B cell (primary cell): ENCODE measurements at places on chromosomes 3 and 15. TPM values are rescaled to one million over a fixed set of nuclear protein-coding genes. Genes with fewer than 3 reads are reported as not detected.
A peak's percentile ranks its signal among the peaks of the same experiment; 100 is the strongest.

PAQR5 gene
- total RNA-seq = not detected in 2 replicates

GOLGA6L4 gene
- 1.9 and 3.9 TPM in 2 replicates for total RNA-seq

- peaks cover 18% of the 10 kb centered on the region for H3K4me1 ChIP-seq
- H3K4me3 ChIP-seq = no peak overlapping the region
- H3K27ac ChIP-seq = no peak overlapping the region
- no peak for DNase-seq
- no peaks in the 10 kb centered on the region for H3K27me3 ChIP-seq
- no peaks in the 10 kb centered on the region for H3K36me3 ChIP-seq
Measured at GRCh38 chr3:44342176-44342790, 3.7 kb downstream of the TCAIM start.

CLSTN2 gene
- total RNA-seq = not detected in 2 replicates

GRCh38 chr15:74316141-74316540 lies 51.3 kb downstream of the CYP11A1 start:
- peaks cover 8% of the 10 kb centered on the region for H3K4me1 ChIP-seq
- no peak overlapping the region for H3K4me3 ChIP-seq
- no peak overlapping the region for H3K27ac ChIP-seq
- no peaks in the 10 kb centered on the region for H3K36me3 ChIP-seq
- H3K27me3 ChIP-seq = no peaks in the 10 kb centered on the region

RAB43 gene
- total RNA-seq = 14.3 and 15.9 TPM in 2 replicates

- H3K27ac ChIP-seq = peak overlapping the region; percentile 95
- H3K27me3 ChIP-seq = no peaks in the 10 kb centered on the region
- DNase-seq = no peak
- H3K4me1 ChIP-seq = peaks cover 36% of the 10 kb centered on the region
Measured at GRCh38 chr15:90266061-90266431, 574 bp downstream of the NGRN start.

DNA sequence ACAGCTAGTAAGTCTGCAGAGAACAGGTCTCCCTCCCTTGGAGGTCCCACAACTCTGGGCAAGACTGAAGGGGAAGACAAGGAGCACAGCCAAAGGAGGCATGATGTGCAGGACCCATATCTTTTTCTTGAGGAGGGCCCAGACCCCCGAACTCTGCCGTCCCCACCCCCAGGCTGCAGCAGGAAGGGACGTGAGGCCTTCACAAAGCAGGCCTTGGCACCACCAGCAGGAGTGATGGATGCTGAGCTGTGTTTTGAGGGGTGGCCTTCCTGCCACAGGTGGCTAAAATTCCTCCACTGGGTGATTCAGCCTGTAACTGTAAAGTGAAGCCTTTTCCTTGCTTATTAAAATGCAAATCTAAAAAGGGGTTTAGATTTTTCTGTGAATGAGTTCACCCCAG lies 8.6 kb downstream of the PLA2G4D start:
- no peak for DNase-seq
- H3K36me3 ChIP-seq = no peaks in the 10 kb centered on the region
- H3K4me1 ChIP-seq = peaks cover 7% of the 10 kb centered on the region
- no peaks in the 10 kb centered on the region for H3K27me3 ChIP-seq

- H3K36me3 ChIP-seq = no peaks in the 10 kb centered on the region
- no peak for DNase-seq
- H3K4me3 ChIP-seq = no peak overlapping the region
- H3K27me3 ChIP-seq = no peaks in the 10 kb centered on the region
- H3K27ac ChIP-seq = no peak overlapping the region
Measured at GRCh38 chr3:23038471-23038870, 164.7 kb upstream of the UBE2E2 start.

- peak overlapping the region; percentile 55 for H3K27ac ChIP-seq
- peak overlapping the region; percentile 69 for H3K4me3 ChIP-seq
- peak; percentile 62 for DNase-seq
Measured at GRCh38 chr3:57227930-57228751, 612 bp downstream of the APPL1 start.

DNA sequence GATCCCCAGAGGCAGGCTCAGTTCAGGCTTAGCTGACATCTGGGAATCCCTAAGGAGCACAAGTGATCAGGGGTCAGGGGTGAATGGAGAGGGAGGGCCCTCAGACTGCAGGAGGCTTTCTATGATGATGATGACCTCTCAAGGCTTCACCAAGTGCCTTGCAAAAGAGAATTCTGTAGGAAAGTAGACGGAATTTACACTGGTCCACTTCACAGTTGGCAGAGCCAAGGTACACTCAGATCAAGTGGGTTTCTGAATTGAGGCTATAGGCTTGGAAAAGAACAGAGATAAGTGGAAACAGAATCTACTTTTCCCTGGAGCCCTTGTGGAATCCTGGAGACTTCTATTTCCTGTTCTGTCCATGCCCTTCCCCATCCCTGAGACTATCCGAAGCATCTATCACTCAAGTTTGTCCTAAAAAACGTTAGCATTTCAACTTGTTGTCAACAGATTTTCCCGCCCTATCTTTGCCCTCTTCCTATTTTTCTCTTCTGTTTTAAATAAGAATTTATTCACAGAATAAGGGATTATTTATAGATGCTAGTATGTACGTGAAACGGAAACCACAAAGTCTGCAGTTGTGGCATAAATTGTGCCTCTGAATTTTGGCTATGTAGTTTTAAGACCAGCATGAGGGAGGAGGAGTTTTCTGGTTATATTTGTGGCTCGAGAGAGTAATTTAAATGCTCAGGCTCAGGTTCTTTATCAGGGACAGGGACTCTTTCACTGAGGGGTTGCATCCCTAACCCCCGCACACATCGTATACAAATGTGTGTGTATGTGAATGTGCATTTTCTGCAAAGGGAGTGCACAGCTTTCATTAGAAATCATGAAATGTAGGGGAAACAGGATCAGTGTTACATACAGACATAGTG lies 12.8 kb downstream of the GCSAM start:
- H3K27ac ChIP-seq = peak overlapping the region; percentile 67
- H3K4me3 ChIP-seq = peak overlapping the region; percentile 45
- peaks cover 12% of the 10 kb centered on the region for H3K36me3 ChIP-seq
- peaks cover 84% of the 10 kb centered on the region for H3K4me1 ChIP-seq
- peak; percentile 66 for DNase-seq
- H3K27me3 ChIP-seq = no peaks in the 10 kb centered on the region

EIF3J gene
- total RNA-seq = 61.0 and 66.7 TPM in 2 replicates

DNA sequence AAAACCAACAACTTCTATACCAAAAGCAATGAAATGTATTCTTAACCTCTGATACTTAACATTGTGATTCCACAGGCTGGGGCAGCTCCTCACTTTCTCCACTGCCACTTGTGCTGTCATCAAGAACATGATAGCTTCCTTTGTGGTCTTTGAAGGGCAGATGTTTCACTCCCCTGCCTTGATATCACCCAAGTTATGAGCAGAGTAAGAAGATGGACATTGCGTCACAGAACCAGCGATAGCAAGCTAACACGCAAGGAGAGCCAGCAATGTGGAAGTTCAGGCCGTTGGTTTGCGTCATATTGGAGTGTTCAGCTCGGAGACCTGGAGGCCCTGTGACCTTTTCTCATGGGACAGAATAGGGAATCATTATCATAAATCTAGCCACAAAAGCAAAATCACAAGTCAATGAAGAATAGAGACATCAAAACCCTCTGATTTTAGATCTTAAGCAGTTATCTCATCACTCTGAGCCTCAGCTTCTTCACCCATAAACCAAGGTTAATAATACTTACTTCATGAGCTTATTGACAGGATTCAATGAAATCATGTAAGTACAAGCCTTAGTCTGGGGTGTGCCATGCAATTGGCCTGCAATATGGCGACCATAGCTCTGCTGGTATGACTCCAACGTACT lies 183.8 kb upstream of the THBS1 start:
- no peak for DNase-seq
- no peaks in the 10 kb centered on the region for H3K27me3 ChIP-seq
- H3K27ac ChIP-seq = no peak overlapping the region

SCAANT1 gene
- total RNA-seq = 1.7 TPM in 1 of 2 replicates, not detected in the other

FGD5 gene
- 0.12 TPM in 1 of 2 replicates, not detected in the other for total RNA-seq

GRCh38 chr3:45688194-45688881 lies 858 bp upstream of the SACM1L start:
- H3K36me3 ChIP-seq = peaks cover 17% of the 10 kb centered on the region
- peaks cover 30% of the 10 kb centered on the region for H3K4me1 ChIP-seq
- no peaks in the 10 kb centered on the region for H3K27me3 ChIP-seq
- H3K27ac ChIP-seq = peak overlapping the region; percentile 75

DNA sequence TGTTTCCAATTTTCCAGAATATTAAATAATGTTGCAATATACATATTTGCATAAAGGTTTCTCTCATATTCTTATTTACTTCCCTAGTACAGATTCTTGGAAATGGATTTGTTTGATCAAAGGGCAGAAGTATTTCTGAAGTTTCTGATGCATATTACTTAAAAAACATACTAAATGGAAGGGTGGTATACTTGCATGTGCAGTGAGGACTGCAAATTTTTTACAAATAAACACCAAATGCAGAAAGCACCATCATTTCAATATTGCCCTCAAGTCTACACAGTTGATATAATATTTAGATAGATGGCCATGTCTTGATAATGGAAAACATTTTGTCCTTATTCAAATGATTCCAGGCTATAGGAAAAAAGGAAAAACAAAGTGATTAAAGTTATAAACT lies 12.3 kb downstream of the TM4SF18 start:
- H3K27ac ChIP-seq = no peak overlapping the region
- H3K4me1 ChIP-seq = no peaks in the 10 kb centered on the region
- DNase-seq = no peak
- no peaks in the 10 kb centered on the region for H3K36me3 ChIP-seq

- H3K4me3 ChIP-seq = peak overlapping the region; percentile 89
- DNase-seq = no peak
- H3K27me3 ChIP-seq = no peaks in the 10 kb centered on the region
- peaks cover 18% of the 10 kb centered on the region for H3K36me3 ChIP-seq
- peaks cover 57% of the 10 kb centered on the region for H3K4me1 ChIP-seq
Measured at GRCh38 chr15:40565333-40566238, 744 bp upstream of the CCDC32 start.

DNA sequence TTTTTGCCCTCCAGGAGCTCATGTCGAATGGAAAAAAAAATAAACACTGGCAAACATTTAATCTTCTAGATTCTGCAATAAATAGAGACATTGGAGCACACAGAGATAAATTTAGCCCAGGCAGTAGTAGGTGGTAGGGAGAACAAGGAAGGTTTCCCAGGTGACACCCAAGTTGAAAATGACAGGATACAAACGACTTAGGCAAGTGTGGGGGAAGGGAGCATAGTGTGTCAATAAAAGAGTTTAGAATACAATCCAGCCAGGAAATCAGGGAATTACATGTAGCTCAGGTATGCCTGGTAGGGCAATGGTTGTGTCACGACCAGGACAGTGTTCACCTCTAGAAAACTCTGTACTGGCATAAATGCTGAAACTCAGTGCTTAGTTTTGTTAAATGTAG lies 364.6 kb upstream of the AGTR1 start:
- no peaks in the 10 kb centered on the region for H3K36me3 ChIP-seq
- H3K4me1 ChIP-seq = no peaks in the 10 kb centered on the region
- no peak overlapping the region for H3K27ac ChIP-seq
- DNase-seq = no peak
- H3K4me3 ChIP-seq = no peak overlapping the region
- H3K27me3 ChIP-seq = no peaks in the 10 kb centered on the region

DNA sequence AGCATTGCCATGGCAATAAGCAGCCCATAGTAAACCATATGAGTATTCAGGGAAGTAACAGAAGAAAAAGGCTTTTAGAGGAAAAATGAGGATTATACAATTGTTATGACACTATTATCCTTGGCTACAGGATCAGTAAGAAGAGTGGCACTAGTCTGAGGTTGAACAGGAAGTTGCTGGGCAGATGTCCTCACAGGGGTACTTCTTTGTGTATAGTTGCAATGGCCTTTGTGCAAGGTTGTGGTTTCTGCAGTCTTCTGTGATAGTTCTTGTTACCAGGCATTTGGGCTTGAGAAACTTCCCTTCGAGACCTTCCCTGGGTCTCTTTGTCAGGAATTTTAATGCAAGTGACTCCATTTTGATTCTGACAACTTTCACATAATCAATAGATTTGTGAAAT lies 100.6 kb upstream of the ATP11B start:
- no peak overlapping the region for H3K4me3 ChIP-seq
- no peaks in the 10 kb centered on the region for H3K27me3 ChIP-seq
- DNase-seq = no peak
- H3K36me3 ChIP-seq = no peaks in the 10 kb centered on the region
- H3K4me1 ChIP-seq = no peaks in the 10 kb centered on the region

SLC35A5 gene
- total RNA-seq = 32.1 and 34.9 TPM in 2 replicates

PAQR9 gene
- total RNA-seq = not detected in 2 replicates

SLC38A3 gene
- not detected in 2 replicates for total RNA-seq

UQCRC1 gene
- 98.9 and 99.9 TPM in 2 replicates for total RNA-seq

- peaks cover 69% of the 10 kb centered on the region for H3K27me3 ChIP-seq
- H3K36me3 ChIP-seq = no peaks in the 10 kb centered on the region
- no peak for DNase-seq
Measured at GRCh38 chr3:147390589-147391569, 15.5 kb downstream of the ZIC4 start.

DNA sequence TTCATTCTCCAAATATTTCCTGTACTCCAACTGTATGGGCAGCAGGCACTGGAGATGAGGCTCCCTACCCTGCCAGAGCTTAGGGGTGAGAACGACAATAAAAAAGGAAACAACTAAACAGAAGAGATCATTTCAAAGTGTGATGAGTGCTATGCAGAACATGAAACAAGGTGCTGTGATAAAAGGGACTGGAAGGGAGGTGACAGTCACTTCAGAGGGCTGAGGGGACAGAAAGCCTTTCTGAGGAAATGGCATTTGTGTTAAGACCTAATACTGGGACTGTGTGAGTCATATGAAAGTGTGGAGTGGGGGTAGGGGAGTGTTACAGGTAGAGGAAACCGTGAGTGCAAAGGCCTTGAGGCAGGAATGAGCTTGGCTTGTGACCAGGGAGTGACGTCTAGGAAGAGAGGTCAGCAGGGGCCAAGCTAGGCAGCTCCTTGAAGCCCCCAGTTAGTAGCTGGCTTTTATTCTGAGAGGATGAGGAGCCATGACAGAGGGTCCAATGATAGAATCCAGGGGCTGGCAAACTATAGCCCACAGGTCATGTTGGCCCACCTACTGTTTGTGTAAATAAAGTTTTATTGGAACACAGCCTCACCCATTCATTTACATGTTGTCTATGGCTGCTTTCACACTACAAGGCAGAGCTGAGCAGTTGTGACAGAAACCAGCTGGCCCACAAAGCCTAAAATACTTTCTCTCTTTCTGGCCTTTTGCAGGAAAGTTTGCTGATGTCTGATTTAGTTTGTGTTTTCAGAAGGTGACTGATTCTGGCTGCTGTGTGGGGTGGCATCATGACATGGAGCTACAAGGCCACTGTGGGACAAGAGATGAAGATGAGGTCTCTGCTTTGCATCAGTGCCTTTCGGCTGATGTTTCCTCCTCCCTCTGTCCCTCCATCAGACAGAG lies 56.6 kb downstream of the LSM3 start:
- H3K27ac ChIP-seq = no peak overlapping the region
- H3K4me3 ChIP-seq = no peak overlapping the region
- H3K27me3 ChIP-seq = peaks cover 21% of the 10 kb centered on the region
- H3K36me3 ChIP-seq = no peaks in the 10 kb centered on the region
- H3K4me1 ChIP-seq = no peaks in the 10 kb centered on the region
- DNase-seq = no peak

- no peaks in the 10 kb centered on the region for H3K27me3 ChIP-seq
- no peaks in the 10 kb centered on the region for H3K36me3 ChIP-seq
- DNase-seq = no peak
- no peak overlapping the region for H3K4me3 ChIP-seq
- no peak overlapping the region for H3K27ac ChIP-seq
Measured at GRCh38 chr3:101629219-101629618, 47.7 kb downstream of the ZBTB11 start.

- H3K4me3 ChIP-seq = no peak overlapping the region
- H3K36me3 ChIP-seq = no peaks in the 10 kb centered on the region
- peaks cover 50% of the 10 kb centered on the region for H3K4me1 ChIP-seq
- H3K27ac ChIP-seq = peak overlapping the region; percentile 52
- no peaks in the 10 kb centered on the region for H3K27me3 ChIP-seq
- DNase-seq = no peak
Measured at GRCh38 chr15:32908872-32909271, 191.1 kb downstream of the GREM1 start.
